ENCODE measurements at places on chromosomes 16 and 17. TPM values are rescaled to one million over a fixed set of nuclear protein-coding genes. Genes with fewer than 3 reads are reported as not detected.

The CA7 gene
- not detected for total RNA-seq

The NLGN2 gene
- 60.5 TPM for total RNA-seq

- H3K4me3 ChIP-seq: no peak overlapping the region
- no peaks in the 10 kb centered on the region for H3K27me3 ChIP-seq
- no peaks in the 10 kb centered on the region for H3K36me3 ChIP-seq
- peaks cover 27% of the 10 kb centered on the region for H3K4me1 ChIP-seq
- H3K27ac ChIP-seq: no peak overlapping the region
- DNase-seq: no peak
These were observed 20.7 kb downstream of the TOM1L2 start for GRCh38 chr17:17951524-17951923.

DNA sequence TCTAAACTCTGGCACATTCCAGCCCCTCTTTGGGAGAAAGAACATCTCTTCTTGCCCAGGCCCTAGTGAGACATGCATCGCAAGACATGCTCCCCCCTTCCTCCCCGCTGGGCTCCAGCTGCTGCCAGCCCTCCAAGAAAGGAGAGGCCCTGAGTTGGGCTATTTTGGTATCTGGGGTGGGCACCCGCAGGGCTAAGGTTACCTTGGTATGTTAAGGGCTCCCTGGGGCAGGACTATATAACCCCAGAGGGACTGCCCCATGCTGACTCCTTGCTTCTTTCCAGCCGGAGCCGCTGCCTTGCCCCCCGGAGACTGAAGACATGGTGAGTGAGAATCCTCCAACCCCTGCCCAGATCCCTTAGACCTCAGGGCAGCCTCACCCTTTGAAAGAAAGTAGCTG lies at the start of gene MYL11:
MYL11 (plus strand) TSS at position 265 of the 400 bp plus-strand sequence; CDS start at position 321, 56 bp downstream.
- no peak for DNase-seq
- no peaks in the 10 kb centered on the region for H3K36me3 ChIP-seq
- no peaks in the 10 kb centered on the region for H3K27me3 ChIP-seq
- no peak within 1 kb of the TSS for H3K4me3 ChIP-seq

The MYH1 gene
- total RNA-seq: not detected

DNA sequence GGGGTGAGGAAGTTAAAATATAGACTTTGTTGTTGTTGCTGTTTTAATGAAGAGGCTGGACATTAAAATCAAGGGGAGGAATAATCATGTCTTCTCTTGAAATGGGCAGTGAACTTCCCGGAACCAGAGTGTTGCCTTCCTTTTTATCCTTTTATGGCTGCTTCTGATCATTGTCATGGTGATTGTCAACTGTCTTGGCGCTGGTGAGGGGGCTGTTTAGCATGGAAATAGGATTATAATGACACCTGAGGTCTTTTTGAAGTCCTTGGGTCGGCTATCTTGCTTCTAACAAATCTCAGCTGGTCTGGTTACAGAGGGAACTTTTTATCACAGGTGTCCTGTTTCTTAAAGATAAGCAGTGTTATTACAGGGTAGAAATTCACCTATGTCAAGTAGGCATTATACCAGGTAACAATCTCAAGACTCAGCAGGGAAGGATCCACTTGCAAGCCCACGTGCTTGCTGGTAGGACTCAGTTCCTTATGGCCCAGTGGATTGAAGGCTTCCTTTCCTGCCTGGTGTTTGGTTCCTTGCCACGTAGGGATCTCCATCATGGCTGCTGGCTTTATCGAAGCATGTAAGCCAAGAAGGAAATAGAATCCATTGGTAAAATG lies 349.3 kb downstream of the WWOX start:
- H3K27me3 ChIP-seq: no peaks in the 10 kb centered on the region
- H3K36me3 ChIP-seq: no peaks in the 10 kb centered on the region
- H3K4me3 ChIP-seq: no peak overlapping the region

The LPO gene
- not detected for total RNA-seq

DNA sequence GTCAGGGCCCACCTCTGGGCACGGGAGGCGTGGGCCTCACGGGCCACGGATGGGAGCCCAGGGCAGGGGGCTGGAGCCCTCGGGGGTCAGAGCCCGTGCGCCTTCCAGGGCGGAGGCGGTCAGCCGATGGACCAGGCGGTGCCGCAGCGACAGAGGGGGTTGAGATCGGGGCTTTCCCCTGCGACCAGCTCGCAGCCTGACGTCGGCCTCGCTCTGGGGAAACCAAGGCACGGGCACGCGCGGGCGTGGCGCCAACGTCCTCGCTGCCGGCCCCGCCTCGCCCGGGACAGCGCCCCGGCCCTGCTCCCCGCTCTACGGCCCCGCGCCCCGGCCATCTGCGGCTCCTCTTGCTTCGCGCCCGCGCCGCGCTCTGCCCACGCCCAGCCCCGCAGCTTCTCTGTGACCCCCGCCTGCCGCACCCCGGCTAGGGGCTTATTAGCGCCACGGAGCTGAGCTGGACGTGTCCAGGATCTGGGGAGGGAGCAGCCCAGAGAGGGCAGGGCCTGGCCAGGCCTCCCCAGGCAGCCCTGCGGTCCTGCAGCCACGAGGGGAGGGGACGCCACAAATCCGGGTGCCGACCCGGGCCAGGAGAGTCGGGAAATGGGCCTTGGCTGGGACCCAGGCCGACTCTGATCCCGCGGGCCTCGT lies 13.5 kb downstream of the ACTG1 start:
- H3K36me3 ChIP-seq: no peaks in the 10 kb centered on the region
- no peak overlapping the region for H3K27ac ChIP-seq
- DNase-seq: no peak
- H3K4me3 ChIP-seq: no peak overlapping the region
- peaks cover 4% of the 10 kb centered on the region for H3K4me1 ChIP-seq

GRCh38 chr17:46783031-46783593 lies 35.4 kb downstream of the WNT3 start:
- H3K4me3 ChIP-seq: no peak overlapping the region
- no peak for DNase-seq

DNA sequence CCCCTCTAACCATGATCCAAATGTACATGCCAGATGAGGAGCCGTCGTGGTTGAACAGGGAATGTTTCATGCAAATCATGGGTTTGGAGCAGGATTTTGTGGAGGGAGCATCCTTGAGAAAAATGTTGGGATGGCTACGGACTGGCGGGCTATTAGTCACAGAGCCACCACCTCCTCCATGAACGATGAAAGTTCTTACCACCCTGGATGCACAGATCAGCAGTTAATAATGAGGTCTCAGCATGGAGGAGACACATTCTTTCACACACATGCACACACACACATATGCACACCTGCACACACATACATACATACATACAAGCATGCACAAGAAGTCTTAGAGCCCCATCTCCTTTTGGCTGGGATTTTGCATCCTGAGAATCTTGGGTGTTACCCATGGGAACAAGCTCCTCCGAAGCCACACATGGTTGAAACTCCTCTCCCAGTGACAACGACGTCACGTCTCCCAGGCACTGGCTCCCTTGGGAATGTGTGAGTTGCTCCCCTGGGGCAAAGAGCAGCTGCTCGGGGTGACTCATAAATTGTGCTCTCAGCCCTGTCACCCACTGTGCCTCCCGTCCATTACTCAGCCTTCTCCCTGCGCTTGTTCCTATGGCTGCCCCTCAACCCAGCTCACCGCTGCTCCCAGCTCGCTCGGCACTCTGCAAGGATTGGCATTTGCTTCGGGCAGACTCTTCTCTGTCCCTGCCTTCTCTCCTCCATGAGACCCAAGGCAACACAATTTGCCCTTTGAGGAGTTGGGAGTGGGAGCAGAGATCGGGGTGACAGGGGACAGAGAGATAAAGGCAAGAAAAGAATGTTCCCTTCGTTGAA lies 344.6 kb downstream of the SOX9 start:
- no peaks in the 10 kb centered on the region for H3K27me3 ChIP-seq
- peaks cover 28% of the 10 kb centered on the region for H3K4me1 ChIP-seq
- peak overlapping the region; percentile 46 for H3K4me3 ChIP-seq
- no peaks in the 10 kb centered on the region for H3K36me3 ChIP-seq

The TEKT5 gene
- total RNA-seq: 0.37 TPM

GRCh38 chr17:74429604-74430384 lies 2.1 kb upstream of the GPRC5C start:
- no peak for DNase-seq
- no peaks in the 10 kb centered on the region for H3K36me3 ChIP-seq
- peaks cover 40% of the 10 kb centered on the region for H3K4me1 ChIP-seq
- H3K27ac ChIP-seq: peak overlapping the region; percentile 89

The CDH5 gene
- total RNA-seq: 0.15 TPM

DNA sequence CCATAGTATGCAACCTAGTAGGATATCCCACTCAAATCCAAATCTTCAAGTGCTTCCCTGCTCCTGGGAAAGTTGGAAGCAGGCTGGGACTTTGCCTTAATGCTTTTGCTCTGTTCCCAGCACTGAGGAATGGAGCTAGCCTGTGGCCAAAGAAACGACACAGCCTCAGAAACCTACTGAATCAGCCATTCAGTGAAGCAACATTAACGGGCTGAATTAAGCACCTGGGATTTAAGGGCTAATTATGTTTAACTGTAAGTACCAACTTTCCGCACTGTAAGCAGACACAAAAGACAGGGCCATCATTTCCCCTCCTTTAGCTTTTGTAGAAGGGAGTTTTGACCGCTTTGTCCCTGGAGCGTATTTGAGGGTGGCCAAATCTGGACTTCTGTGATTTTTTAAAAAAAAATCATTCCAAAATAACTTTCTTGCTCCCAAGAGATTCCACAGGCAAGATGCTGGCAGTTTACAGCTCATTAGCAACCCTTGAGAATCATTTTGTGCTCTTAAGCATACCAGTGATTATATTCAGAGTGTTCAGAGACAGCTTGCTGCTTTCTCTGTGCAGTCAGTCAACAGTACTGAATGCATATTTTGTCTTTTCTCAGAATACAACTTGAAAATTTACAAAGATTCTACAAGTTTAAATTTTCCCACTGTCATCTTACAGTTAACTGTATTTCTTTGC lies 17.6 kb upstream of the NOL11 start:
- H3K4me3 ChIP-seq: no peak overlapping the region
- H3K36me3 ChIP-seq: no peaks in the 10 kb centered on the region
- H3K27ac ChIP-seq: no peak overlapping the region
- no peaks in the 10 kb centered on the region for H3K4me1 ChIP-seq
- no peaks in the 10 kb centered on the region for H3K27me3 ChIP-seq

DNA sequence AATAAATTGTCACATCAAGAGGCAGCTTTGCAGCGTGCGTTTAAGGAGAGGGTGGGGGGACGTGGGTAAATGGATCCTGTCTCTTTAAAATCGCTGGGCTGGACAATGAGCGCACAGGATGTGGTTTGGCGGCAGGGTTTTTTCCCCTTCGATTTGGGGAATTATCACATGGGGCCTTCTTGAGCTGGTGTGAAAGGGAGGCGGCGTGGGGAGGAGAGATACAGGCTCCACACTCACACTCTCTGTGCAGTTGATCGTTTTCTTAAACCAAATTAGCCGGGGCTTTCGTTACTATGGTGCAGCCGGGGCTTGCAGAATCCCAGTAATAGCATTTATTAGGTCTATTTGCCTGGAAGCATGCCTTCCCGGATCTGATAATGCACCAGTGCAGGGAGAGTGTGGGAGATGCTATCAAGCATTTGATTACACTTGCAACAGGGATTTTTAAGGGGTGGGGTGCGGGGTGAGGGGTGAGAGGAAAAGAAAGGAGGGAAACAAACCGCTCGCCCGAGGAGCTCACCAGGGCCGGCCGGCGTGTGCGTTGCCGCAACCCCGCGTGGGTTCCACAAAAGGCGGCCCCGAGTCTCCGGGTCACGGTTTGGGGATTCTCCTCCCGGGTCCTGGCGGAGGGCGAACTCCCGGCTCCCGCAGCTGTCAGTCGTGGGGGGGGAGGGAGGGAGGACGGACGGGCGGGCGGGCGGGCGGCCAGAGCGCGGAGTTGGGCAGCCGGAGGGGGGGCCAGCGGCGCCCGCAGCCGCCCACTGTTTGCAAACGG lies 58.8 kb upstream of the GSE1 start:
- peak; percentile 80 for DNase-seq
- peak overlapping the region; percentile 64 for H3K27ac ChIP-seq
- peak overlapping the region; percentile 75 for H3K4me3 ChIP-seq
- peaks cover 68% of the 10 kb centered on the region for H3K4me1 ChIP-seq

DNA sequence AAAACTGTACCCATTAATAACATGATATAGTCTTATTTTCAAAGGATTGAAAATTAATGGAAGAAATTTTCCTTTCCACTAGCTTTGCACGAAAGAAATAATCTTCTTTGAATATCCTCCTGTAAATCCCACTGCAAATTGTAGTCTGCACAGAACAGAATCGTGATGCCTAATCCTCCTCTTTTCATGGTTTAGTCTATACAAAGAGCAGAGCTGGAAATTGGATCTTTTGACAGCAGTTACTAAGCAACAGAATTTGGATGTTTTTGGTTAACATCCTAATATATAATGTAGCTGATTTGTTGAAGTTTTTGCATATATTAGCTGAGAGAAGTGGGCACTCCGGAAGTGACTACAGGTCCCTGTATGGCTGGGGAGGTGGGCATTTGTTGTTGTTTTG lies 98.6 kb downstream of the WNT3 start:
- DNase-seq: no peak
- H3K27me3 ChIP-seq: no peaks in the 10 kb centered on the region
- H3K36me3 ChIP-seq: no peaks in the 10 kb centered on the region
- H3K4me3 ChIP-seq: no peak overlapping the region

GRCh38 chr17:63946440-63947363 lies 14.6 kb upstream of the CD79B start:
- peaks cover 10% of the 10 kb centered on the region for H3K4me1 ChIP-seq
- H3K27ac ChIP-seq: no peak overlapping the region
- no peaks in the 10 kb centered on the region for H3K27me3 ChIP-seq
- no peak overlapping the region for H3K4me3 ChIP-seq

The OR4D2 gene
- not detected for total RNA-seq

DNA sequence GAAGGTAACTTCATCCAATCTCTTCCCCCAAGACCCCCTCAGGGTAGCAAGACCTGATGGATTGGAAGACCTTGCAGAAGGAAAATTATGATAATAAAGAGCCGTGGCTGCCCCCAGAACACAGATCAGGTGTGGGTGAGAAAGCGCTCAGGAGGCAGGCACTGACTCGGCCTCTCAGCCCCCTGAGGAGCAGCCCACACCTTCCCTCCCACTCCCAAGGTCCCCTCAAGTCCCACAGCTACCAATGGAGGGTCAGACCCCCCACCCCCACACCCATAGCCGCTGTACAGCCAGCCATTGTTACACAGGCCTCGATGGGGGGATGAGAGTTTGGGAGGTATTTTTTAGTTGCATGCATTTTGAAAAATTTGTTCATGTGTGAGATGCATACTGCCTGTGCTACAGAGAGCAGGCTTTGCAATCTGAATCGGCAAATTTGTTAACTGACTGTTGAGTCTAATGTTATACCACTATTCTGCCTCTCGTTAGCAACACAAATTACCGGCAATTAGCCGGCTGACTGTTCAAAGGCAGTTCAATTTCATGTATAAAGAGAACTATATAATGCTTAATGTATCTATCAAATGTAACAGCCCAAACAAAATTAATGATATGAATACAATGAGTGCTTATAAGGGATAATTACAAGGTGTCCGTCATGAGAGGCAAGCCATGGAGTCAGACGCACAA lies 211.7 kb downstream of the C16orf78 start:
- no peaks in the 10 kb centered on the region for H3K4me1 ChIP-seq
- H3K27me3 ChIP-seq: peaks cover 43% of the 10 kb centered on the region
- H3K36me3 ChIP-seq: no peaks in the 10 kb centered on the region
- H3K4me3 ChIP-seq: no peak overlapping the region
- H3K27ac ChIP-seq: no peak overlapping the region

Measured in HCT116 (cell line).